CD4-positive, alpha-beta T cell treated with Interleukin-15 for 4 hours (primary cell): ENCODE measurements at places on chromosomes 12 and 14.

DNA sequence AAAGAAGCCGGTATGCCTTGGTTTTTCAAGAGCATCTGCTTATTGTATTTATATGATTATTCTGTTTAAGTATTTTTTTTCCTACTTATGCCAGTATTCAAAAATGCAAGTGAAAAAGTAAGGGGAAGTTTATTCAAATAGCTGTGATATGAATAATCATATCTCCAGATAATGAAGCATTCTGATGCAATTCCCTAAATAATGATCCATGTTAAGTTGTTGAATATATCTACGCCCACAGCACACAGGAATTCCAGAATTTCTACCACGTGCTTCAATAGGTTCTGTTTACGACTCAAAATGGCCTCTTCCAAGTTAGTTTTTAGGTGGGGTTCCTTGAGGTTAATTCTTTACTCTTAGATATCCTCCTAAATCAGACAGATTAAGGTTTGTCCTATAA lies 208.3 kb downstream of the NAV3 start:
- DNase-seq, result no peak

- DNase-seq, result no peak
Observed at GRCh38 chr12:806200-806791, 53.9 kb downstream of the WNK1 start.

DNA sequence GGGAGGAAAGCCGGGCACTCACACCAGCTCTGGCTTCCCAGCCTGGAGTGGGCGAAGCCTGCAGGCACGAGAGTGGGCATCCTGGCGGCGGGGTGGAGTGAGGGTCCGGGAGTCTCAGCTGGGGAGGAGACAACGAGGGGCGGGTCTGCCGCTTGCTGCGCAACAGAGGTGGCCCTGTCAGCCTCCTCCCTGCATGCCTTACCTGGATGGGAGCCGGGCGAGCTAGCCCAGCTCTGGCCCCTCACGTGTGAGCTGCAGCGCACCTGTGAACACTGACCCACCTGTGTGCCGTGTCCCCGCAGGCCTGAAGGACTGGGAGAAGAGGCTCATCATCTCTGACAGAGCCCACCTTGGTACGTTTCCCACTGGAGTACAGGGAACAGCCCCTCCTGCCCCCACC lies 13.9 kb upstream of the SIVA1 start:
- DNase-seq, result no peak

DNA sequence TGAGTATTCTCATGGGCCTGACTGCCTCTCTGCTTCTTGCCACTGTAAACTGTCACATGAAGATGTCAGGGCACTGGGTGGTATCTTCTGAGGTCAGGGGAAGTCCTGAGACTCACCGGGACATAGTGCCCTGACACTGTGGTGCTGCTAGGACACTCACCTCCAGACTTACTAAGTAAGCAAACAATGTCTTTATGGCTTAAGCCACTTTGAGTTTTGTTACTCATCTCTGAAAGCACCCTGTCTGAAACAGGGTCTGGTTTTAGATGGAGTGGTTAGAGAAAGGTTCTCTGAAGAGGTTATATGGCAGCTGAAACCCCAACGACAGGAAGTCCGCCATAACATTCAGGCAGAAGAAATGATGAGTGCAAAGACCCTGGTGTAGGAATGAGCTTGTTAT lies 22.7 kb downstream of the GPR19 start:
- DNase-seq, result no peak

GRCh38 chr14:89566644-89567415 lies 149.8 kb upstream of the FOXN3 start:
- no peak for DNase-seq

GRCh38 chr12:128627659-128628058 lies 196.1 kb downstream of the SLC15A4 start:
- DNase-seq, result no peak

DNA sequence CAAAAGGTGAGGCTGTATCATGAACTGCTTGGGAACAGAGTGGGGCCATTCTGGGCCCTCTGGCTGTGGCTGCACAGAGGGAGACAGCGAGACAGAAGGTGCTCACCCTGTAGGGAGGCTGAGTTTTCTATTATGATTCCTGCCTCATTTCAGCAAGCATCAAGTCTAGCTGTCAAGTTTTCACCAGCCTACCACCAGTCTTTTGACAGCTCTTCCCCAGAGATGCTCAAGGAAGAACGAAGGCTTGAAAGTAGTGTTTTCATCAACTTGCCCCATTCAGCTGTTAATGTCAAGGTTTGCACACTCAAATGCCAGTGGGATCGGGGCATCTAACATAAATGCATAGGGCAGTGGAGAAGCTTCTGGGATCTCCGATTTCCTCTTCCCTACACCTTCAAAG lies 10.0 kb downstream of the FGF23 start:
- no peak for DNase-seq

GRCh38 chr12:46559311-46559710 lies 186.7 kb upstream of the SLC38A2 start:
- no peak for DNase-seq
